ENCODE measurements at places on chromosomes 5 and 9. TPM values are rescaled to one million over a fixed set of nuclear protein-coding genes. Genes with fewer than 3 reads are reported as not detected.

DNA sequence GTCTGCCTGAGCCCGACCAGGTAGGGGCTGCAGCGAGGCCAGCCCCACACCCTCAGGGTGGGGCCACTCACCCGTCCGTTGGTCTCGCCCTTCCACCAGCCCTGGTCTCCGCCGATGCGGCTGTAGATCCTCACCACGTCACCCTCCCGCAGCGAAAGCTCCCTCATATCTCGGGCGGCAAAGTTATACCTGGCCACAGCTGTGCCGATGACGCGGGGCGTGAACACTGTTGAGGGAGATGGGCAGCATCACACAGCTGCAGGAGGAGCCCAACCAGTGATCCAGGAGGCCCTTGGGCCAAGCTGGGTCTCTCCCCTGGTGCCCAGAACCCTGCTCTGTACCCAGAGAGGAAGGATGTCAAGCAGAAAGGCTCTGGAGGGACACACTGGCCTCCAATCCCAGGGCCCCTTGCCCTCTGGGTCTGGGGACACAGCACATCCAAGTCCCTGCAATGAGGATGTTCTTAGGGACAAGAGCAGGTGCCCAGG, 30.3 kb upstream of the SARDH start:
- H3K36me3 ChIP-seq: peaks cover 20% of the 10 kb centered on the region
- no peaks in the 10 kb centered on the region for H3K4me1 ChIP-seq
- H3K27me3 ChIP-seq: no peaks in the 10 kb centered on the region
- peak; percentile 21 for DNase-seq

HBEGF gene
- total RNA-seq: 6.4 TPM

GRCh38 chr9:5531101-5531882, 21.0 kb downstream of the PDCD1LG2 start:
- H3K36me3 ChIP-seq: no peaks in the 10 kb centered on the region
- DNase-seq: peak; percentile 31
- no peak overlapping the region for H3K27ac ChIP-seq
- peaks cover 6% of the 10 kb centered on the region for H3K4me1 ChIP-seq

- H3K27ac ChIP-seq: no peak overlapping the region
- no peaks in the 10 kb centered on the region for H3K36me3 ChIP-seq
- H3K27me3 ChIP-seq: no peaks in the 10 kb centered on the region
- H3K4me1 ChIP-seq: no peaks in the 10 kb centered on the region
Measured at GRCh38 chr9:98450496-98450895, 195.0 kb upstream of the TBC1D2 start.

- no peaks in the 10 kb centered on the region for H3K4me1 ChIP-seq
- no peaks in the 10 kb centered on the region for H3K27me3 ChIP-seq
- no peak overlapping the region for H3K4me3 ChIP-seq
Measured at GRCh38 chr5:61969347-61969746, 336.7 kb upstream of the KIF2A start.

DNA sequence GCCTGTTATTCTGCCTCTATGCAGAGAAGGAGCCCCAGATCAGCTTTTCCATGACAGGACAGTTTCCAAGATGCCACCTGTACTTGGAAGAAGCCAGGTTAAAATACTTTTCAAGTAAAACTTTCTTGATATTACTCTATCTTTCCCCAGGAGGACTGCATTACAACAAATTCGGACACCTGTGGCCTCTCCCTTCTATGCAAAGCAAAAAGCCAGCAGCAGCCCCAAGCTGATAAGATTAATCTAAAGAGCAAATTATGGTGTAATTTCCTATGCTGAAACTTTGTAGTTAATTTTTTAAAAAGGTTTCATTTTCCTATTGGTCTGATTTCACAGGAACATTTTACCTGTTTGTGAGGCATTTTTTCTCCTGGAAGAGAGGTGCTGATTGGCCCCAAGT, 301 bp upstream of the IL4 start:
- H3K4me3 ChIP-seq: no peak overlapping the region
- H3K27ac ChIP-seq: no peak overlapping the region
- H3K27me3 ChIP-seq: no peaks in the 10 kb centered on the region
- H3K36me3 ChIP-seq: no peaks in the 10 kb centered on the region

- H3K27ac ChIP-seq: no peak overlapping the region
- no peaks in the 10 kb centered on the region for H3K27me3 ChIP-seq
- no peak for DNase-seq
- no peak overlapping the region for H3K4me3 ChIP-seq
- no peaks in the 10 kb centered on the region for H3K4me1 ChIP-seq
Measured at GRCh38 chr9:111118256-111118948, 80.1 kb upstream of the LPAR1 start.

DNA sequence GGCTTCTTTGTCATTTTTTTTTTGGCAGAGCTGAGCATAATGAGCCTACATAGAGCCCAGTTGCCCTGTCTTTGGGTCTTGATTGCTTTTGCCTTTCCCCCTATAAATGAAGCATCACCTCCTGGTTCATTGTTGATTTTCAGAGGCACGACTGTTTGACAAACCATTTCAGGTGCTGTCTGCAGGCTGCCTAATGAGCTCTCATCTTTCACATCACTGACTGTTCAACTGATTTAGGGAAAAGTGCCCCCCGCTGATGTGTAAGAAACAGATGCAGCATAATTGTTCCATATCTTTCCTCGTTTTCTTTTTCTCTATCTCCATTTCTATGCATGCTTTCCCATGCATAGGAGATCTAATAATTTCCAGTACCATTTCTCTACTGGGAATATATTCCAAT, 338.6 kb downstream of the TMEM38B start:
- H3K4me1 ChIP-seq: no peaks in the 10 kb centered on the region
- no peak overlapping the region for H3K4me3 ChIP-seq
- H3K27ac ChIP-seq: no peak overlapping the region
- DNase-seq: peak; percentile 6
- H3K27me3 ChIP-seq: no peaks in the 10 kb centered on the region

SLIT3 gene
- 3.2 TPM for total RNA-seq

DNA sequence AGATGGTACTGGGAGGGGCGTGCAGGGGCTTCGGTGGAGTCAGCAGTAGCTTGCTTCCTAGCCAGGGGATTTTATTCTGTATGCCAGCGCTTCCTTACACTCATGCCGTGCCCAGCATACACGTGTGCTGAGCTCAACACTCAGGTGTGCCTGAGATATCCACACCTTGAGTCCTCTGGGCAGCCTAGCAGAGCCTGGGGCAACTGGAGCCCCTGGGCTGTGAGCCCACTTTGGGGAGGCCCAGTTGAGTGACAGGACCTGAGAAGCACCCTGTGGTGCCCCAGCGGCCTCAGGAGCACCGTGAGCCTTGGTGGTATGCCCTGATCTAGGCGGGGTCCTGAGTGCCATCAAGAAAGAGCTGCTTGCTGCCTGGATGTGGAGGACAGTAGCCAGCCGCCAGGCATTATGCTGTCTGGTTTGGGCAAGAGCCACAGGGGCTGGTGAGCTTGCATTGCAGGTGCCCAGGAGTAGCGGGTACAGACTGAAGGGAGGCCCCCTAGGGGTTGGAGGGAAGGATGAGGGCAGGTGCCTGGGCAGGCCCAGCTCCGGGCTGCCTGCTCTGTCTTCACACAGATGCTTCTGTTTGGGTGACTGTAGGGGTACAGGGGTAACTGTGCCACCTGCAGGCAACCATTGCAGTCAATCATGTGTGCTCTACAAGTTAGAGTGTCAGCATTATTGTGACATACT, 42.9 kb downstream of the BNIP1 start:
- H3K36me3 ChIP-seq: no peaks in the 10 kb centered on the region
- DNase-seq: no peak
- no peak overlapping the region for H3K27ac ChIP-seq
- no peaks in the 10 kb centered on the region for H3K27me3 ChIP-seq
- no peak overlapping the region for H3K4me3 ChIP-seq
- no peaks in the 10 kb centered on the region for H3K4me1 ChIP-seq

EQTN gene
- 1.0 TPM for total RNA-seq

GRCh38 chr9:72356041-72356582, 8.9 kb downstream of the ZFAND5 start:
- no peak overlapping the region for H3K27ac ChIP-seq
- DNase-seq: peak; percentile 62
- H3K4me1 ChIP-seq: peaks cover 81% of the 10 kb centered on the region

DNA sequence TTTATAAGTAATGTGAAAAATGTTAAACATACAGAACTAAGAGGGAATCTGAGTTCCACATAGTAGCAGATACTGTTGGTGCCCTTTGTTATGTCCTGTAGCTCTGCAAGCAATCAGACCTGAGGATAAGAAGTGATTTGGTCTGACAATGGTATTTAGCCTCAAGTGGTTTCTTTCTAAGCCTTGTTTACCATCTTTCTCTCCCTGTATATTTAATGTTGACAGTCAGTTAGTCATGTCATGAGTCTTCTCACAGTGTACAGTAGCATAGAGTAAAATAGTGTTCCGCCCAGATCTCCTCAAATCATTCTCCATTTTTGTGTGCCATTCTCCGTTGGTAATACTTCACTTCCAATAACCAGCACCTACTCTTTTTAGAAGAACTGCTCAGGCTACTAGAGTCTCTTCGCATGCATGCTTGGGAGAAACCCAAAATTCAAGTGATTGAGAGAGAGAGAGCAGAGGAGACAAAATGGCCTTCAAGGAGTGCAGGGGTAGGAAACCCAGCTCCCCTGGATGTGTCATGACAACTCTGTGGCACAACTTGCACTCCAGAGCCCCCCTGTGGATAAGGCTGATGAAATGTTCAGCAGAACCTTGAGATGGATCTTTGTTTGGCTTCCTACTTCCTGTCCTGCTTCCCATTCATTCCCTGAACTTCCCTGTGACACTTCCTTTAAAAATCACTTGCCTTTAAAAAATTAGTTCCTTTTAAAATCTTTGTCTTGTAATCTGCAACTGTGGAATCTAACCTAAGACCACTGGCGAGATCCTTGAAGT, 129.2 kb upstream of the FST start:
- H3K4me1 ChIP-seq: no peaks in the 10 kb centered on the region
- H3K27me3 ChIP-seq: no peaks in the 10 kb centered on the region
- no peak for DNase-seq
- no peak overlapping the region for H3K27ac ChIP-seq
- H3K36me3 ChIP-seq: no peaks in the 10 kb centered on the region

DNA sequence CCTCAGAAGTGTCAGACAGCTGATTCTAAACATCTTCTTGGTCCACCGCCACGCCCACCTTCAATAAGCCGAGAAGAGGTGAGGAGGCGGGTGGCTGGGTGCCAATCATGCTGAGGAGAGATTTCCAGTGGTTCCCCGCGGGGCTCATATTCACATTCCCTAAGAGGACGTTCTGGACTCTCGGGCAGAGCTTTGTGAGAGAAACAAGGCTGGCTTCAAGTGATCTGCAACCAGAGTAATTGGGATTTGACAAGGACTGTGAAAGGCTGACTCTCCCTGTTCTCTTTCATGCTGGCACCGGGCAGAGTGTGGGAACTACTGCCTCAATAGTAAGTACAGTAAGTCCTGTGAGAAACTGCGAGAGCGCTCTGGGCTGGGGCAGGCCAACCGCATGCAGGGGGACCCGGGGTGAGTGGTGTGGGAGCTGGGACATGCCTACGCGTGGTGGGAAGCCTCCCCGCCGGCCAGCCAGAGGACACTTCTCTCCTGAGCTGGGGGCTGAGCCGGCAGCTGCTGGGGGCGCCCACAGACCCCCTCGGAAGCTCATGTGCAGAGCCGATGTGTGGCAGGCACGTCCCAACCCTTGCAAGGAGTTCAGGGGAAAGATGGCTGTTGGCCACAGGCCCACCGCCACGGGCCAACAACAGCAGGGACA, 110.9 kb downstream of the LIFR start:
- no peaks in the 10 kb centered on the region for H3K36me3 ChIP-seq
- H3K27ac ChIP-seq: peak overlapping the region; percentile 46
- H3K27me3 ChIP-seq: no peaks in the 10 kb centered on the region
- DNase-seq: peak; percentile 50
- H3K4me1 ChIP-seq: no peaks in the 10 kb centered on the region

GRCh38 chr5:137129886-137130680, 369.0 kb downstream of the SPOCK1 start:
- no peaks in the 10 kb centered on the region for H3K36me3 ChIP-seq
- no peak overlapping the region for H3K4me3 ChIP-seq
- no peak for DNase-seq
- H3K4me1 ChIP-seq: no peaks in the 10 kb centered on the region
- H3K27me3 ChIP-seq: no peaks in the 10 kb centered on the region
- H3K27ac ChIP-seq: no peak overlapping the region

PCDHB15 gene
- total RNA-seq: not detected

GRCh38 chr5:80591352-80591751, 21.3 kb upstream of the ANKRD34B start:
- no peak for DNase-seq
- H3K4me3 ChIP-seq: no peak overlapping the region
- no peak overlapping the region for H3K27ac ChIP-seq
- no peaks in the 10 kb centered on the region for H3K4me1 ChIP-seq
- no peaks in the 10 kb centered on the region for H3K36me3 ChIP-seq
- H3K27me3 ChIP-seq: no peaks in the 10 kb centered on the region

GRCh38 chr5:170533383-170533782, 29.6 kb downstream of the KCNIP1 start:
- H3K4me3 ChIP-seq: no peak overlapping the region
- no peak for DNase-seq
- H3K4me1 ChIP-seq: no peaks in the 10 kb centered on the region
- H3K27me3 ChIP-seq: peaks cover 11% of the 10 kb centered on the region

GRCh38 chr5:23825196-23825595, 317.8 kb downstream of the PRDM9 start:
- H3K27me3 ChIP-seq: no peaks in the 10 kb centered on the region
- no peak for DNase-seq
- H3K4me3 ChIP-seq: no peak overlapping the region
- no peak overlapping the region for H3K27ac ChIP-seq
- H3K4me1 ChIP-seq: no peaks in the 10 kb centered on the region

- no peaks in the 10 kb centered on the region for H3K36me3 ChIP-seq
- no peaks in the 10 kb centered on the region for H3K27me3 ChIP-seq
- H3K4me3 ChIP-seq: no peak overlapping the region
- no peak overlapping the region for H3K27ac ChIP-seq
Measured at GRCh38 chr5:121976979-121977378, 15.2 kb downstream of the SRFBP1 start.

DNA sequence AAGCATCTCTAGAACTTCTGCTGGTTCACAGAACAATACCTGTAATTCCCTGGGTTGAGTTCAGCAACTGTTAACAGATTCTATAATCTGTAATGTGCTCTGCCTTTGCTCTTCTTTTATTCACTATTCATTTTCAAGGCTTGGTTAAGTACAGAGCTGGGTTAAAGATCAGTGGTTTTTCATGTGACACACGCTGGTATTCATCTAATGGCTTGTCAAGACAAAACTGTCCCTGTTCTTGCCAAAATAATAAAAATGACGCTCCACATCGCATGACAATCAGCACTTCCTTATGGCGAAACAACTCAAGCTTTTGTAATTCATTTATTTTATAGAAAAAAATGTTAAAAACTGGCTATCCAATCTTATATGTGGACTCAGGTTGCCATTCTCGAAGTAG, 137.9 kb downstream of the BNC2 start:
- DNase-seq: no peak
- no peak overlapping the region for H3K4me3 ChIP-seq
- H3K36me3 ChIP-seq: no peaks in the 10 kb centered on the region
- no peak overlapping the region for H3K27ac ChIP-seq

DNA sequence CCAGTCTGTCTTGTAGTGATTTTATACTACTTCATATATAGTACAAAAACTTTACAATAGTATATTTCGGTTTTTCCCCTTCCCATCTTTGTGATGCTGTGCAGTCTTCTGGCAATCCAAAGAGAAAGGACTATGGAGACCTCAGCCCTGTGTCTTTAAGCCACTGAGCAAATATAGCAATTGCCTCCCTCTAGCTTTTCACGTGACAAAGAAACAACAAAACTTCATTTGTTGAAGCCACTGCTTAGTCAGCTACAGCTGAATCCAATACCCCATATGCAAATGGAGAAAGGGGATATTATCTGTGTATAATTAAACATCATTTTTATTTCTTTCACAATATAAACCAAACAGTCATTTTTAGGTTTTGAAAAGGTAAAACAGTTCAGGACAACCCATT, 142.8 kb upstream of the STK32A start:
- no peaks in the 10 kb centered on the region for H3K4me1 ChIP-seq
- no peaks in the 10 kb centered on the region for H3K36me3 ChIP-seq
- H3K27me3 ChIP-seq: no peaks in the 10 kb centered on the region
